NCI-H1436 treated with DMSO at 0.1 percent for 48 hours (cell line): ENCODE measurements at places on chromosomes 7 and 10.

- DNase-seq = peak; percentile 92
Observed at GRCh38 chr10:101467286-101467770, 113.4 kb downstream of the BTRC start.

DNA sequence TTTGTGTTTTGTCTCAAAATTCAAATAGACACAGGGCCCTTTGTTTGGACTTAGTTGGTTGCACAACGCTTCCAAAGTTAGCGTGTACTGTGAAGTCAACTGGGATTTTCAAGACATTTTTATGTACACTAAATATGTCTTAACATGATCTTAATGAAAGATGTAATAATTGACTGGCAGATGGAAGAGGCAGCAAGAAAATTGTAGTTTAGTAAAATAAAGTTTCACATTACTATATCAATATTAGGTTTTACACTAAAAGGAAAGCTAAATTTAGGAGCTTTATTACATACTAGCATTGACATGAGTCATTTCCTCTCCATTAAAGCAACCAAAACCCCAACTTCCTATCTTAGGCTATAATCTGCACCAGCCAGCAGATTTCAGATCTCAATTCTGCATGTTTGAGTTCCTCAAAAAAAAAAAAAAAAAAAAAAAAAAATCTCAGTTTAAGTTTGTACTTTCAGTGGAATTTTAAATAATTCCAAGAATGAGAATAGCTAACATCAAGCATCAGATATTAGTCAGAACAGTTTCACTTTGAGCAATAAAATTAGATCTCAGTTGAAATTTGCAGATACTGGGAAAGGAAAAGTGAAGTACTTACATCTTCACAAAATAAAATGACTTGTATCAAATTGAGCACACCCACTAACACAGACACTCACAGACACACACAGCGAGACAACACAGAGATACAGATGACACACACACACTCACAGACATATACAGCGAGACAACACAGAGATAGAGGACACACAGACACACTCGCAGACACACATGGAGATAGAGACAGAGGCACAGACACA, 346.6 kb upstream of the KLF6 start:
- no peak for DNase-seq

DNA sequence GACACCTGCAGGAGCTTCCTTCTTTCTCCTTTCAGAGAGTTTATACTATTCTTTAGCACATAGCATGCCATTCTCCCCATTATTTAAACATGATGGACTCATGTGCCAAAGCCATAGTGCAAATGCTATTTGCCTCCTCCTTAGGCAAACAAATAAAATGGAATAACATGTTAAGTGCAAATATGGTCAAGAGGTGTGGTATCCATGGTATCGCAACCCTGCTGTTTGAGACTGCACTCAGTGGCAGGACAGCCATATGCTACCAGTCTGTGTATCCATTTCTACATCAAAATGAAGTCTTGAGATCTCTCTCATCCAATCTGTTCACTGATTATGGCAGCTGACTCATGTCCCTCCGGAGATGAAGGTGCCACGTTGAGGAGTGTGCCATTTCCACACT, 22.8 kb downstream of the HEPACAM2 start:
- no peak for DNase-seq

DNA sequence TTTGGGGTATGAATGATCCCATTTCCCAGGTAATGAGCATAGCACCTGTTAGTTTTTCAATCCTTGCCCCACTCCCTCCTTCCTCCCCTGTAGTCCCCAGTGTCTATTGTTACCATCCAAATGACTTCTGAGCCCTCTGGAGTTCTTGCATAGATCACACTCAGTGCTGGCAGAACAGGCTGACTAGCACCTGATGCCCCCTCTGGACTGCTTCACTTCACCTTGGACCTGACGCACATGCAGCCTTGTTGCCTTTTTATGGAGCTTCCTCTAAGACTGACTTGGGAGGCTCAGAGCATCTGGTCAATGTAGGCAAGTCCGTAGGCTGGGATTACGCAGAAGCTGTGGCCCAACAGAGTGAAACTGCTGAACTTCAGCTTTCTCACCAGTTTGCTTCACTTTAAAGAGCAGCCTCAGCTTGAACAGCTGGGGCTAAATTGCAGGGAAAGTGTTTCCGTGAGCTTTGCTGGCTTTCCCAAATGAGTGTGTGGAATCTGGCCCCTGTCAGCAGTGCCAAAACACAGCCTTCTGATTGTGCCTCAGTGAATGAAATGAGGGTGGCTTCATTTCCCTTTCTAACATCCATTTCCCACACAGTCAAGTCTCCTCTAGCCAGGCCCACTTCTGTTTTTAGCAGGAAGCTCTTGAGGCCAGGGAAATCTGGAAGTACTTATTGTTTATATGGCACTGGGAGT, 48.5 kb downstream of the NXPH1 start:
- no peak for DNase-seq

DNA sequence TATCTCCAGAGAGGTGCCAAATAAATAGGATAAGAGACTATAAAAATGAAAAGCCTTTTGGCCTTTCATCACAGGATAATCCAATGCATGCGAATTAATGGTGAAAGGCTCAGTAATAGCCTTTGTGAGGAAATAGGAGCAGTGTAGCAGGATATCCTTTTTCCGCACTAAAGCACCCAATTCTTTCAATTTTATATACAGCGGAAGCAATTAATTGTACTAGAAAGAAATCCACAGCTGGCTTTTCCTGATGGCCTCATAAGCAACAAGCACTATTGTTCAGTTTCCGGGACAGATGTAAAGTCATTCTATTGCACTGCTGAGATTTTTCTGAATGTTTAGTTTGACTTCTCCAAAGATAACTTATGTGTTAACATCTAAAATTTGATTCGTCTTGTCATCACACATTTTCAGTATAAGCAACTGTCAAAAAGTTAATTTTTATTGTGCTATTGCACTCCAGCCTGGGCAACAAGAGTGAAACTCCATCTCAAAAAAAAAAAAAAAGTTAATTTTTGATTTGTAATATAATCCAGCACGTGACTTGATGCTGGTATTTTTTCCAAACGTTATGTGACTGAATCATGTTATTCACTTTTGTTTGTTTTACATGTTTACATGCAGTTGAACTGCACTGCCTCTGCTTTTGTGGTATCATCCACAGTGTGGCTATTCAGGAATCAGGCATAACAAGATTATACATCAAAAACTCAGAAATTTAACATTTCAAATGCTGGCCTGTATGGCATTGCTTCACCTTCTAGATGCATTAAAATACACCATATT, 8.4 kb upstream of the BMPR1A start:
- DNase-seq = no peak

DNA sequence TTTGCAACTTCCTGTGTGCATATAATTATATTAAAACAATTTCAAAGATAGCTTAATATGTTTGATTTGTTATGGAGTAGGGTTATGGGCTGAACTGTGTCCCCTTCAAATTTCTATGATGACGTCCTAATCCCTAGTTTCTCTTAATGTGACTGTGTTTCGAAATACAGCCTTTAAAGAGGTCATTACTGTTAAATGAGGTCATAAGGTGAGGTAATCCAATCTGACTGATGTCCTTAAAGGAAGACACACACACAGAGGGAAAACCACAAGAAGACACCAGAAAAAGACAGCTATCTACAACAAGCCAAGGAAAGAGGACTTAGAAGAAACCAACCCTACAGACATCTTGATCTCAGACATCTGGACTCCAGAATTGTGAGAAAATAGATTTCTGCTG, 407.4 kb downstream of the MAGI2 start:
- DNase-seq = no peak

DNA sequence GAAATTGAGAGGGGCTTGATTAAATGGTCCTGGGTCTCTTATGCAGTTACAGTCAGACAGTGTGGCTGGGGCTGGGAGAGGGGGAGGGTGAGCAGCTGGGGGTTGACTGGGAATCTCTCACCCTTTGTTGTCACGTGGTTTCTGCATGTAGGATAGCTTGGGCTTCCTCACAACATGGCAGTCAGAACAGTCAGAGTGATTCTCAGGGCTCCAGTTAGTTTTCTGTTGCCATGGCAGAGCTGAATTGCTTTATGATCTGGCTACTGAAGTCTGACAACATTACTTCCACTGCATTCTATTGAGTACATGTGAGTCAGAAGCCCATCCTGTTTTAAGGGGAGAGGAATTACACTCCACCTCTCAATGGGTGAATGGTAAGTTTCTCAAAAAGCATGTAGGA, 102.7 kb downstream of the WDR11 start:
- DNase-seq = no peak

GRCh38 chr7:135584362-135585353, 26.9 kb downstream of the NUP205 start:
- DNase-seq = no peak

DNA sequence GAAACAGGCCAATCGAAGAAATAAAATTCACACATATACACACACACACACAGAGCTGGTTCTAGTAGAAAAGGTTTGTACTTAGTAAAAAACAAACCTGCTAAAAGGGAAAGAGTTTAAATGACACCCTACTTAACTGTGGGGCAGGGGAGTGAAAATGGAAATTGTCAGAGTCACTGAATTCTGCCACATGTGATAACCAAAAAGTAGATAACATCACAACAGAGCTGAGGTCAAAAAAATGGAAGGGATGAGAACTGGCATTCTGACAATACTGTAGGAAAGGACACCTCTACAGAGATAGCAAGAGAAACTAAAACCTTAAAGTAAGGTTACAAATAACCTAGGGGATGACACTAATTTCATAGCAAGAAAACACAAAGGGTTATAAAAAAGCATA, 74.6 kb downstream of the CACUL1 start:
- no peak for DNase-seq

GRCh38 chr7:77415823-77416620, at the start of gene GSAP:
TSS of gene GSAP (minus strand) at chr7:77416349. CDS start at chr7:77416321, 28 bp downstream.
- DNase-seq = no peak

- DNase-seq = no peak
Observed at GRCh38 chr7:46763344-46763743, 818.6 kb downstream of the TNS3 start.

GRCh38 chr7:20929199-20929598, 142.5 kb upstream of the SP8 start:
- DNase-seq = no peak

GRCh38 chr7:12814107-12814506, 126.7 kb downstream of the ARL4A start:
- no peak for DNase-seq

DNA sequence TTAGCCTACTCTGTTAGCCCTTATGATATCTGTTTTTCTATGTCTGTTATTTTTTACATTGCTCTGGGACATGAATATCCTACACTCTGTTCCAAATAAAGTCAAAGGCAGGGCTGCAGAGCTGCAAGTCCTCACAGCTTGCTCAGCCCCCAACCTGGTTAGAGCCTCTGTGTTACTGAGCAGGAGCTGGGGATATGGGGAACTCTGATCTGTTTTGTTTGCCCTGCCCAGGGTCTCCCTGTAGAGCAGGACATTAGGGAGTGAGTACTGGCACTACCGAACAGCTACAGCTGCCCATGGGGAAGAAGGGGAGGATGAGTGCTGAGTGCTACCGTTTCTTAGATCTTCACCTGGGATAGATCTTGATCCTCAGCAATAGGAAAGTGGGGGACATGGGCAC, 32.8 kb upstream of the FGL2 start:
- DNase-seq = no peak

DNA sequence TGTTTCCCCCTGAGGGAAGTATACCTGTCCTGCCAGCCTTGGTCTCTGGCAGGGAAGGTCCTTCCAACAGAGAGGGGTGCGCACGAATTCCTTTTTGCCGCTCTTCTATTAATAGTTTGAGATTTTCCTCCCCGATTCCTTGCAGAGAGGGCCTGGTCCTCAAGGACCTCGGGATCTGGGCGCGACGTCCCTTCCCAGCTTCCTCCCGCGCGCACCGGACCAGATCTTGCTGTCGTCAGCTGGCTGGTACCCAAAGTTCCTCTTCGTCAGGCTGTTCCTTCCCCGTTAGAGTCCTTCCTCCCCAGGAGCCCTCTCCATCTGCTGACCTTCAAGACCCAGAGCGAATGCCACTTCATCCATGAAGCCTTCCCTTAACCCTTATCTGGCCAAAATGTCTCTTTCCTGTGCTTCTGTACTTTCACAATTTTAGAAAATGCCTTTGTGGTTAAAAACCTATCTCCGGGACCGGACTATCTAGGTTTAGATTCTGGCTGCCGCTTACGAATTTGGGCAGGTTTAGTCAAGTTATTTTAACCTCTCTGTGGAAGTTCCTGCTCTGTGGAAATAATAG, 851 bp upstream of the GOT1 start:
- DNase-seq = no peak

DNA sequence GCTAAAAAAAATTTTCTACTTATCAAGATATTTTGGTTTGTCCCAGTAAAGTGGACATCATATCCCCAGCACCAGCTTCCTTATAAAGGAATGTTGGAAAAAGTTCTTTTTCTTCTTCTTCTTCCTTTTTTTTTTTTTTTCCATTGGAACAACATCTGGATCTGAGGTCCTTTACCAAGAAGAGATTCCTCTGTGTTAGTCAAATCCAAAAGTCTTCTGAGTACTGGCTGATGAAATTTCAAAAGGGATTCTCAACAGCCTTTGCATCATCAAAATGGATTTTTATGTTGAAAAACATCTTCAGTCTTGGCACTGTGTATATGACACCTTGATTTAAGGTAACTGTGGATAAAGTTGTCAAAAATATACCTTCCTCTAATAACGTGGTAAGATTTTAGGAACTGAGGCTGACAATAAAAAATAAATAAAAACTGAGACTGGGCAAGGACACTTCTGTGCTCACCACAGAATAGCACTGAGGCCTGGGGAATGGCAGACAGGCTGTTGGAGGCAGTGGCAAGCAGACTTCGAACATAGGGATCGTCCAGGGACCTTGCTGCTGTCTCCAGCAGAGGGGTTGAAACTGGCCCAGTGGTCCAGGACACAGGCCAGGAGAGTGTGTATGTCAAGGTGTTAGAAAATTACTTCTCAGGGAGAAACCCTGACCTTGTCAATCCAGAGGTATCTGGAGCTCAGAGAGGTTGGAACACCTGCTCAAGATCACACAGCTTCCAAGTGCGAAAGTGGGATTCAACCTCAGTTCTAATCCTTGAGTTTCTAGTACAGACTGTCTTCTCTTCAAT, 130.4 kb downstream of the PTPN20 start:
- no peak for DNase-seq

DNA sequence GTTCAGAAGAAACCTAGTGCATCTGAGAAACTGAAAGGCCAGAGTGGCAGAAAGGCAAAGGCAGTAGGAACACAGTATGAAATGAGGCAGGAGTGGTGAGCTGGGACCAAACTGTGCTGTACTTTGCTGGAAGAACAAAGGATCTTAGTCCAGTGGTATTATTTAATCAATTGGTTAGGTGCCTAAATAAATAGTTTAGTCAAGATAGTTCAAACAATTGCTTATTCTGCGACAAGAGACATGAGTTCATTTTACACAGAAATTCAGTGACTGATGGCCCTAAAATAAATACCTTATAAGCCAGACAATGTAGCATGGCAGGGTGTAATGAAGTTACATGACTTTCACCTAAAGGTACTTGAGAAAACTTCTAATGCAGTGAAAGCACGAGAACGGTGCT, 181.8 kb upstream of the LRRN3 start:
- DNase-seq = no peak

DNA sequence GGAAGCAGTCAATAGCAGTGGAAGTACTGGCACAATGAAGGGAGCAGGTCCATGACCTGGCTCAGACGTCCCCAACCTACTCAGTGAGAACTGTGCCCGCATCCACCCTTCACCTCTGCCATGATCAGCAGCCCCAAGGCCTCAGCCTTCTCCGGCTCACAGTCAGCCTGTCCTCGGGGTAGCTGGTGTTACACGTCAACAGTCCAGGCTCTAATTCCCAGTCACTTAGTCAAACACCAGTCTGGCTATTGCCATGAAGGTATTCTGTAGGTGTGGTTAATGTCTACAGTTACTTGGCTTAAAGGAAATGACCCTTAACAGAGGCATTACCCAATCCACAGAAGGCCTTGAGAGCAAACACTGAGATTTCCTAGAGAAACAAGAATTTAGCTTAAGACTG, 49.1 kb downstream of the GRB10 start:
- DNase-seq = no peak
